ENCODE measurements at places on chromosomes 16 and 17.
A peak's percentile ranks its signal among the peaks of the same experiment; 100 is the strongest.

DNA sequence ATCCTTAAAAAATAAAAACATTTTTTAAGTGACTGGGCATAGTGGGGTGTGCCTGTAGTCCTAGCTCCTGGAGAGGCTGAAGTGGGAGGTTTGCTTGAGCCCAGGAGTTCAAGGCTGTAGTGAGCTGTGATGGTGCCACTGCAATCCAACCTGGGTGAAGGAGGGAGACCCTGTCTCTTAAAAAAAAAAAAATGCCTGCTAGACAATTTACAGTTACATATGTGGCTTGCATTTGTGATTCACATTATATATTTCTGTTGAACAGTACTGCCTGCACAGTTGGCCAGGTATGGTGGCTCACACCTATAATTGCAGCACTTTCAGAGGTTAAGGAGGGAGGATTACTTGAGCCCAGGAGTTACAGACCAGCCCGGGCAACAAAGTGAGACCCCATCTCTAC, 23.4 kb downstream of the CBFB start:
- no peak for DNase-seq

GRCh38 chr17:81419319-81419885, 24.1 kb downstream of the BAHCC1 start:
- DNase-seq, result peak; percentile 47

- DNase-seq, result no peak
These were observed 5.2 kb downstream of the RUSF1 start for GRCh38 chr16:31502981-31503380.

DNA sequence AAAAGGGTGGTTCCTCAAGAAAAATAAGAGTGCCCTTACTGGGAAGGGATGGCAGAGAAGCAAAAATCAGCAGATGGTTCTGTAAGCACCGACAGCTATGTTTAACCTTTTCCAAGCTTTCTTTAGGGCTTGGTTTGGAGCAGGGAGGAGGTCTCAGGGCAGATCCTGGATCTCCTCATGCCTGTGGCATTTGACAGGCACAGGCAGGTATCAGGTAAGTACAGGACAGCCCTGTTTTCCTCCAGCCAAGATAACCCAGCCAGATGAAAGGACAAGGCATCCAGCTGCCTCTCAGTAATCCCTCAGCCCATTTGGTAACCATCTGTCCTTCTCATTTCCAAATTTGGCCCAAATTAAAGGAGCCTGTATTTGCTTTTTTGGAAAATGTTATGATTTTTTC, 141.5 kb downstream of the TOX3 start:
- DNase-seq, result no peak

DNA sequence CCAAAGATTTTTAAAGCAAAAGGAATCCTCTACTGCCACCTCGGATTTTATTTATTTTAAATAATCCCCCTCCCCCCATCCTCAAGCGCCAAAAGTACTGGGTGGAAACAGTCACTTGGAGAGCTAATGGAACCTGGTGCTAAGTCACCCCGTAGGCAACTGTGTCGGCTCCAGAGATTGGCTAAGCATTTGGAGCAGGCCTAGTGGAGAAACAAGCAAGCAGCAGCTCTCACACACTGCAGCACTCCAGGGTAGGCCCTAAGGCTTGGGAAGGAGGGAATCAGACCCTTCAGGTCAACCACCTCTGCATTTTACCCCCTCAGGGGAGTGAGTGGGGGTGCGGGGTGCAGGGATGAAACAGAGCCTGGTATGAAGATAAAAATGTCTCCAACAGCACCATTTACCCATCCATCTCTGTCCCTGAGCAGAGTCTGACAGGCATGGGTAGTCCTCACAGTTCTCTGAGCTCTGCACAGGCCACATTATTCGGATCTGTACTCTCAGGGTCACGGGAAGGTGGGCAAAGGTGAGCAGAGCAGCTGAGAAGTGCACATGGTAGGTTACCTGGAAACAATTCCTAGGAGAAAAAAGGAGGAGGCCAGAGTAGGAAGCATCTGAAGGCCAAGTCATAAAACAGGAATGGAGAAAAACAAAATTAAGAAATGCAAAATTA, 27.2 kb upstream of the STAC2 start:
- no peak for DNase-seq

- no peak for DNase-seq
These were observed 49.4 kb upstream of the GSG1L start for GRCh38 chr16:28112908-28113307.

DNA sequence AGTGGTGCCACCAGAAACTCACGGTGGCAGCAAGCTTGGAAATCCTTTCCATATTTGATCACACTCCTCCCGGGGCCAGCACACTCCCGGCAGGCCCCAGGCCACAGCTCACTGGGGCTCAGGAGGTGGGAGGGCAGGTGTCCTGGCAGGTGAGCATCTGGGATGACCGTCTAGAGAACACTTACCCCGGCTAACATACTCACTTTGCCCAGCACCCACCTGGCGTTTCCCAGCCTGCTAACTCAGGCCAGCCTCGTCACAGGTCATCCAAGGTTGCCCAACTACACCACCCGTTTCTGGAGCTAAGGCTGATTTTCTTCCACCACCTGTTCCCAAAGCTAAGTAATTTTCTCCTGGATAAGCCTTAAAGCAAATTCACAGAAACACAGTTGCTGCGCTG, 24.9 kb downstream of the FBXO31 start:
- no peak for DNase-seq

GRCh38 chr17:79792341-79792871, 4.5 kb downstream of the CBX8 start:
- no peak for DNase-seq

DNA sequence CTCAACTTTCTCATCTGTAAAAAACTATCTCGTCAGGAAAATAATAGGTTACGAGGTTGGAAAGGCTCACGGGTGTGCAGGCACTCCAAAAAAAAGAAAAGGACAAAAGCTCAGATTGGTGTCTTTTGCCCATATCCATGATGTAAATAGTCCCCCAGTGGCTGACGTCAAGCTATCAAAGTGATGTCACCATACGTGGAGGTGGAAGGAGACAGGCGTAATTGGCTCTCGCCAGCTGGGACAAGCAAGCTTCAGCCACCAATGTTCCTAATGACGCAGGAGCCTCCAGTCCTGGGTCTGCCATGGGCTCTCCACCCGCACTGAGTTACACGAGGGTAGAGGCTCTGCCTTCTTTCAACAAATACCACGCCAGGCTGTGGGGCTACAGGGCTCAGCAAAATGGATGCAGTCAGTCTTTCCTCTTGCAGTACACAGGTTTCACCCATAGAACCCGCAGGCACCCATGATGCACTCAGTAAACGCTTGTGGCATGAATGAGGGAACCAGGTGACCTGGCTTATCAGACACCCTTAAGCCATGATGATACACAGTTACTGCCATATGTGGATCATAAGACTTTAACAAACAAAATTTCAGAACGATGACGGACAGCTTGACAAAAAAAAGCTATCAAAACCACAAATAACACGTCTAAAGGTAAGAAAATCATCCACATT, 50.5 kb downstream of the COTL1 start:
- no peak for DNase-seq

- no peak for DNase-seq
These were observed at the start of gene KRTAP3-3 for GRCh38 chr17:40993839-40994238. Gene KRTAP3-3 (minus strand): TSS chr17:40994164. CDS start chr17:40994097, 67 bp downstream.

- DNase-seq, result no peak
These were observed 514.9 kb upstream of the GOT2 start for GRCh38 chr16:59249011-59249410.

DNA sequence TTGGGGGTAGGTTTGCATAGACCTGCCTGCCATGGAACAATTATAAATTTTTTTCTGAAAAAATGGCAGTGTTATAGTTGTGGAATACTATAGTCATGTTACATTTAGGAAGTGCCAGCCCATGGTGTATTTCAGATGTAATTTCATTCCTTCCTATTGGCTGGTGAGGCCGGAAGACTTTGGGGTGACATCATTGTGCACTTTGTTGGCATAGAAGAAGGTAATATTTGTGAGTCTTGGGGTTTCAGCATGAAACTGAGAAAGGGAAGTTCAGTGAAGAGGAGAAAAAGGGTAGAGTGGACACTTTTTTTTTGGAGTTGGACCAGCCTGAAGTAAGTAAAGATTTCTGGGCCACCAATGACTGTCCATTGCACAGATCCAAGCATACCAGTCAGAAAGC, 16.0 kb upstream of the HEATR6 start:
- DNase-seq, result no peak

- DNase-seq, result no peak
These were observed 8.5 kb upstream of the ADCY9 start for GRCh38 chr16:4124535-4125294.

- DNase-seq, result no peak
These were observed 53.4 kb downstream of the ABCC12 start for GRCh38 chr16:48102083-48103008.

DNA sequence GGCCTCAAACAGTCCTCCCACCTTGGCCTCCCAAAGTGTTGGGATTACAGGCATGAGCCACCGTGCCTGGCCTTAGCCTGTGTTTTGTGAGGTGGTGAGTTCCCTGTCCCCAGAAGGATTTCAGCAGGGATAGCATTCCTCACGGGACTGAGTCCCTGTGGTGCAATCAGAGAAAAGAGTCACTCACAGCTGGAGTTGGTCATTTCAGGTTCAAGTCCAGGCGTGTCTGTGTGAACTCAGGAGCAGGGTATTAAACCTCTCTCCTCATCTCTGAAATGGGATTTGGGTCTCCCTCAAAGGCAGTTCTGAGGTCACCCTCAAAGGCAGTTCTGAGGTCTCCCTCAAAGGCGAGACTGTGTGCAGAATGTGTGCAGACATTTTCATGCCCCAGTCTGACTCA, 28.6 kb downstream of the NPTX1 start:
- no peak for DNase-seq
